Ovary (tissue), 10 donors: ENCODE measurements at places on chromosomes 1 and 21. TPM values are rescaled to one million over a fixed set of nuclear protein-coding genes. Genes with fewer than 3 reads are reported as not detected.

The PLA2G5 gene
- polyA plus RNA-seq, result 29.7 TPM

- DNase-seq, result no peak
Observed at GRCh38 chr1:64826991-64827390, 82.1 kb downstream of the RAVER2 start.

GRCh38 chr1:162373541-162374260 is 3.0 kb downstream of the SPATA46 start:
- DNase-seq, result no peak

DNA sequence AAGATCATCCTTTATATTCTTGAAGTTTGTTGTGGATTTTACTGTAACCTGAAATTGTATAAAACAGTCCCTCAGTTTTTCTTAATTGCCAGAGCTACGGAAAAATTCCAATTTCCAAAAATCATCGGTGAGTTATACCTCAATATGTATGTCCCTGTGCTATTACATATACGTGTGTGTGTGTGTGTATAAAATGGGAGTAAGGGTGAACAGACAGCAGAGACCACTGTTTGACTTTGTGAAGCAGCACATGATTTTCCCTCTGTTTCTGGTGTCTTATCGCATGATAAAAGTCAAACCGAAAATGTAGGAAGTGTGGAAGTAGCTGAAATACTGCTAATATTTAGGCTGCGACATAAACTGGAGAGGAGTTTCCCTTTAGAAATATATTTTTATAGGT is 1.2 kb downstream of the OR2T1 start:
- DNase-seq, result no peak

- no peak for DNase-seq
Observed at GRCh38 chr1:153485863-153486262, 25.4 kb upstream of the S100A7 start.

DNA sequence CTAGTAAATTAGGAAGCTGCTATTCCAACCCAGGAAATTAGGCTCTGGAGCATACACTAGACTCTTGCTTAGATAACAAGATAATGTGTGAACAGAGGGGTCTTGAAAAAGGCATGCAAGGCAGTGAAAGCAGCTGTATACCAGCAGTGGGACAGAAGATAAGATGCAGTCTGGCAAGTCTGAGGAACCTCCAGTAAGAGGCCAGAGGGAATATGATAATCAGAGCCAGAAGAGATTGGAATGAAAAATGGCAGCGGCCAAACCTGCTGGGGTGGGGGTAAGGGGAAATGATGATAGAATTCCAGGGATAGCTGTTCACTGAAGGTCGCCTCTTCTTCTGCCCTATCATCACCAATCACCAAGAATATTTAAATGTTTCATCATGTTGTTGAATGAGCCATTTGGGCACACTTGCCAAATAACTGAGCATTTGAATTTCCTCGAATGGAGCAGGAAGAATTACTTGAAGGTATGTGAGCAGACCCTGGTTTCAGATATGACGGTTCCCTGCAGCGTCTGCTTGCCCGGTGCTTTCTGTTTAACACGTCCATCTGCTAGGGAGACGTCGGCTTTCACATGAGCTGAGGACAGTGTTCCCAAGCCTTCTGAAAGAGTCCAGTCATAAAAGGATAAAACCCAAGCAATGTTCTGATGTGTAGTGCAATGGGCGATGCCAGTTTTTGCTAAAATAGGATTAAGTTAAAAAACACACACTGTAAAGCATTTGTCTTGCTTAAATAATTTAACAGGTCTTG is 173.3 kb downstream of the RWDD3 start:
- no peak for DNase-seq
